ENCODE measurements at places on chromosomes 1 and 21. TPM values are rescaled to one million over a fixed set of nuclear protein-coding genes. Genes with fewer than 3 reads are reported as not detected.

The SV2A gene
- total RNA-seq = 1.5 TPM

The KISS1 gene
- 0.91 TPM for total RNA-seq

The TTC39A gene
- 148 TPM for total RNA-seq

The SEMA6C gene
- 1.6 TPM for total RNA-seq

The CD160 gene
- total RNA-seq = 0.61 TPM

The FAM151A gene
- total RNA-seq = 2.8 TPM

The SPOCD1 gene
- total RNA-seq = 0.45 TPM

DNA sequence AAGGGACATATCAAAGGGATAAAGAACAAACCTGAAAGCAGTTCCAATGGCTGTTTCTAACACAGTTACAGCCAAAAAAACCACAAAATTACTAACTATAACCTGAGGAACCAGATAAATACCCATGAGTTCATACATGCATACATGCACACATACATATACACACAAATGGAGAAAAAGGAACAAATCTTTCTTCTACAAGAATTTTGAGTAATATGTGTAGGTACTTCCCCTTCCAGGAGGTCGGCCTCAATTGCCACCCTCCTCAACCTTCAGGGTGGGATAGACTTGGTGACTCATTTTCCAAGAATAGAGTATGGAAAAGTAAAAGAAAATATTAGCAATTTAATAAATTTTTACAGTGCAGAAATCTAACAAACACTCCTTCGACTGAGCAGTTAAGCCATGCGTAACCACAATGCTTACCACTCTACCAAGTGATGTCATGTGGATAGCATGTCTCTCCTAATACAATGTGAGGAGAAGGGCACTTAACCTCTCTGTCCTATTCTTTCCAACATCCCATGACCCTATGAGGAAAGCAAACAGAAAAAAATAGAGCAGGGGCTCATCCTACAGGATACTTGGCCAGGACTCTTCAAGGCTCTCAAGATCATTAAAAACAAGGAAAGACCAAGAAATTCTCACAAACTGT is 243.0 kb upstream of the RUNX1 start:
- no peaks in the 10 kb centered on the region for H3K4me1 ChIP-seq
- H3K36me3 ChIP-seq = no peaks in the 10 kb centered on the region
- DNase-seq = no peak
- H3K27me3 ChIP-seq = no peaks in the 10 kb centered on the region

GRCh38 chr1:2432441-2432844 is 20.1 kb upstream of the PEX10 start:
- no peaks in the 10 kb centered on the region for H3K4me1 ChIP-seq
- no peak for DNase-seq
- no peak overlapping the region for H3K4me3 ChIP-seq
- no peaks in the 10 kb centered on the region for H3K36me3 ChIP-seq
- H3K27me3 ChIP-seq = no peaks in the 10 kb centered on the region

DNA sequence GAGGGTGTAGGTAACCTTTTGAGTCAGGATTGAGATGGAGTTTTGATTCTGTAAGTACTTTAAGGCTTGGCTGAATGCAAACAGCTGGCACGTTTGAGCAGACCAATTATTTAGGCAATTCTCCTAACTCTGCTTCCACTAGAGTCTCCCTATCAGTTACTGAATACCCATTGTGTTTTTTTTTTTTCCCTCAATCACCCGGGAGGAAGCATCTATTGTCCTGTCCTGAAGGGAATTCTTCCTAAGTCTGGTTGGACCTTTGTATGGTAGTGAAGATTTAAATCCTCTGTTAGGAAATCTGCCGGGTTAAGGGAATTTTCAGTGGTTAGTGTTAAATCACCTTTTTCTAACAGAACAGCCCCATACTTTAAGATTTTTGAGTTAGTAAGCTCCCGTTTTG is 571.2 kb upstream of the USP24 start:
- H3K36me3 ChIP-seq = no peaks in the 10 kb centered on the region
- no peak overlapping the region for H3K27ac ChIP-seq
- DNase-seq = no peak
- H3K4me3 ChIP-seq = no peak overlapping the region
- no peaks in the 10 kb centered on the region for H3K27me3 ChIP-seq

GRCh38 chr1:234199476-234200127 is 173.7 kb upstream of the COA6 start:
- H3K4me3 ChIP-seq = no peak overlapping the region
- H3K27me3 ChIP-seq = no peaks in the 10 kb centered on the region
- DNase-seq = no peak
- no peaks in the 10 kb centered on the region for H3K36me3 ChIP-seq
- H3K4me1 ChIP-seq = no peaks in the 10 kb centered on the region

GRCh38 chr21:27647921-27648320 is 681.0 kb upstream of the ADAMTS5 start:
- no peak overlapping the region for H3K27ac ChIP-seq
- no peaks in the 10 kb centered on the region for H3K4me1 ChIP-seq
- DNase-seq = no peak
- H3K36me3 ChIP-seq = no peaks in the 10 kb centered on the region
- no peaks in the 10 kb centered on the region for H3K27me3 ChIP-seq
- H3K4me3 ChIP-seq = no peak overlapping the region

- no peak overlapping the region for H3K4me3 ChIP-seq
- no peaks in the 10 kb centered on the region for H3K4me1 ChIP-seq
- no peak for DNase-seq
- H3K36me3 ChIP-seq = no peaks in the 10 kb centered on the region
- no peak overlapping the region for H3K27ac ChIP-seq
- H3K27me3 ChIP-seq = no peaks in the 10 kb centered on the region
Measured at GRCh38 chr1:14522926-14523241, 75.6 kb upstream of the KAZN start.

DNA sequence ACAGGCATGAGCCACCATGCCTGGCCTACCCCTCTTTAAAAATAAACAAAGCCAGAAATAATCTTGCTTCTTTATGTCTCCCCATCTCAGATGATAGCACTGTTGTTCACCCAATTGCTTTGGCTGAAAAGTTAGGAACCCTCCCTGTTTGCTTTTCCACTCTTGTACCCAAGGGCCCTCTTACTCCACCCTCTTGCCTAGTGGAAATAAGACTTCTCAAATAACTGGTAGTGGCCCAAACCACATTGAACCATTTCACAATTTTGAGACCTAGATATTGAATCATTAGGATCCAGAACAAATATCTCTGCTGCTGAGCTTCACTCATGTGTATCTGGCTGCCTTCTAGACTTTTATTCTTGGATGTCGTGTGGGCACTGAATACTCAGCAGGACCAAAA is 37.7 kb downstream of the RNF220 start:
- no peaks in the 10 kb centered on the region for H3K27me3 ChIP-seq
- H3K27ac ChIP-seq = no peak overlapping the region
- H3K36me3 ChIP-seq = no peaks in the 10 kb centered on the region
- DNase-seq = no peak
- no peak overlapping the region for H3K4me3 ChIP-seq
- H3K4me1 ChIP-seq = no peaks in the 10 kb centered on the region

DNA sequence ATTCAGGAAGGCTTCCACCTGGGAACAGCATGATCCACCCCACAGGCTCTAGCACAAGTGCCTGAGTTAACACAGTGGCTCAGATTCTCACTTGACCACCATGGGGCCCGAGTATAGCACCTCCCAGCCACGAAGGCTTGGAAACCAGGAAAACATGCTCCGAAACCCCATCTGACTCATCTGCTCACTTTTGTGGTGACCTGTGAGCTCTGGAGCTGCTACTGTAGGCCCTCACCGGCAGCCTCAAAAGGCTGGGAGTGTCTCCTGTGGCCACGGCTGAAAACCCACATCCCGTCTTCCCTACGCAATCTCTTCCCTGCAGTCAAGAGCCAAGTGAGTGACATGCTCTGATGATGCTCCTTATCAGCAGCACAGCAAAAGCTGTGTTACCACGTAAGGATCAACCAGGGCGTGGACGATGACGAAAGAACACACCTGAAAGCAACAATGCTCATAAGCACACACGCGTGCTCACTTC is 81.4 kb downstream of the TGFBR3 start:
- H3K27me3 ChIP-seq = no peaks in the 10 kb centered on the region
- H3K36me3 ChIP-seq = no peaks in the 10 kb centered on the region
- DNase-seq = no peak
- peak overlapping the region; percentile 18 for H3K27ac ChIP-seq

DNA sequence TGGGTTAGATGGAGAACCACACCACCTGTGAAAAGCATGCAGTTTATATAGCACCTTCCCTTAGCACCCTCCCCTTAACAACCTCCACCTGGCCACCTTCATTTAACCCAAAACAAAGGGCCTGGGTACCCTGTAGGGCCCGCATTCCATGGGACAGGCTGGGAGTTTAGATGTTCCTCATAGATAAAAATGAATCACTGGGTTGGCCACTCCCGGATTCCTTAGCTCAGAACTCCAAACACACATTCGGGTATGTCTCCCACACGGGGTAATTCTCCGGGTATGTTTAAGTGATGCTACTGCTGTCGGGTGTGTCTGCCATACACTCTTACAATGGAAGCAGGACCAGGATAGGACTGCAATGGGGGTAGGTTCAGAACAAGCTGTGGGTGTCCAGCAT is 43.9 kb upstream of the FOXO6 start:
- H3K4me3 ChIP-seq = no peak overlapping the region
- no peaks in the 10 kb centered on the region for H3K27me3 ChIP-seq
- no peak overlapping the region for H3K27ac ChIP-seq
- no peaks in the 10 kb centered on the region for H3K4me1 ChIP-seq

GRCh38 chr1:3327389-3327702 is 127.1 kb upstream of the ARHGEF16 start:
- no peak overlapping the region for H3K4me3 ChIP-seq
- no peaks in the 10 kb centered on the region for H3K27me3 ChIP-seq
- H3K36me3 ChIP-seq = no peaks in the 10 kb centered on the region
- no peak for DNase-seq
- H3K27ac ChIP-seq = no peak overlapping the region
- H3K4me1 ChIP-seq = peaks cover 8% of the 10 kb centered on the region

DNA sequence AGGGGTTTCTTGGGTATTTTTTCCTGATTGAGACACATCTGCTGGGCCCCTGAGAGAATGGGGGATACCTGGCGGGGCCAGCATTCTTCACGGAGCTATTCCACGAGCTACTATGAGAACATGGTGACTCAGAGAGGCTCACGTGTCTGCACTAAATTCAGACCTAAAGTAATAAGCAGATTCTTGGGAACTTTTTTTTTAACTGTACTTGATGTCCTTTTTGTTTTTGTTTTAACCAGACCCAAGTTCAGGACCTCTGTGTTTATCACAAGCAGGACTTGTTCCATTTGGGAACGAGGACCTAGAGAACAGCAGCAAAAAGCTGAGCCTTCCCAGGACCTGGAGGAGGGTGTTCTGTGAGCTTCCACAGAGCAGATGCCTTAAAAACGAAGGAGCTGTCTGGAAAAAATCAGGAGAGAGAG is 44.0 kb downstream of the EVA1C start:
- H3K4me1 ChIP-seq = peaks cover 6% of the 10 kb centered on the region
- DNase-seq = no peak
- no peak overlapping the region for H3K4me3 ChIP-seq
- no peak overlapping the region for H3K27ac ChIP-seq
- no peaks in the 10 kb centered on the region for H3K27me3 ChIP-seq

GRCh38 chr1:88394958-88395357 is 289.1 kb upstream of the PKN2 start:
- H3K27ac ChIP-seq = no peak overlapping the region
- H3K4me1 ChIP-seq = no peaks in the 10 kb centered on the region
- H3K36me3 ChIP-seq = no peaks in the 10 kb centered on the region
- no peak overlapping the region for H3K4me3 ChIP-seq

DNA sequence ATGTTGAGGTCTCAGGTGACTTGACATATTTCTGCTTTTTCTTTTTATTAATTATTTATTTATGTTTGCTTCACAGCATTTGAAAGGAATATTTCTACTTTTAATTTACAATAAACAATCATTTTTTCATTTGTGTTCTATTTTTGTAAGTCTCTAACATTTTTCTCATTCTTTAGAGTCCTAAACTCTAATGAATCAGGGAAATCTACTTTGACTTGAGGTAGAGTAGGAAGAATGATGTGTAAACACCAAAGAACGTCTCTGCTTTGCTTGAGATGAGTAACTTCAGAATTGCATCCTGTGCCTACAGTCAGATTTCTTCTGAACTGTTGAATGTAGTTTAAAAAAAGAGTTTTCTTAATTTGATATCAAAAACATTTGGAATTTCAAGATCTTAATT is 65.2 kb downstream of the CNST start:
- H3K27ac ChIP-seq = no peak overlapping the region
- no peaks in the 10 kb centered on the region for H3K4me1 ChIP-seq
- H3K27me3 ChIP-seq = no peaks in the 10 kb centered on the region
- H3K36me3 ChIP-seq = no peaks in the 10 kb centered on the region
- no peak for DNase-seq

DNA sequence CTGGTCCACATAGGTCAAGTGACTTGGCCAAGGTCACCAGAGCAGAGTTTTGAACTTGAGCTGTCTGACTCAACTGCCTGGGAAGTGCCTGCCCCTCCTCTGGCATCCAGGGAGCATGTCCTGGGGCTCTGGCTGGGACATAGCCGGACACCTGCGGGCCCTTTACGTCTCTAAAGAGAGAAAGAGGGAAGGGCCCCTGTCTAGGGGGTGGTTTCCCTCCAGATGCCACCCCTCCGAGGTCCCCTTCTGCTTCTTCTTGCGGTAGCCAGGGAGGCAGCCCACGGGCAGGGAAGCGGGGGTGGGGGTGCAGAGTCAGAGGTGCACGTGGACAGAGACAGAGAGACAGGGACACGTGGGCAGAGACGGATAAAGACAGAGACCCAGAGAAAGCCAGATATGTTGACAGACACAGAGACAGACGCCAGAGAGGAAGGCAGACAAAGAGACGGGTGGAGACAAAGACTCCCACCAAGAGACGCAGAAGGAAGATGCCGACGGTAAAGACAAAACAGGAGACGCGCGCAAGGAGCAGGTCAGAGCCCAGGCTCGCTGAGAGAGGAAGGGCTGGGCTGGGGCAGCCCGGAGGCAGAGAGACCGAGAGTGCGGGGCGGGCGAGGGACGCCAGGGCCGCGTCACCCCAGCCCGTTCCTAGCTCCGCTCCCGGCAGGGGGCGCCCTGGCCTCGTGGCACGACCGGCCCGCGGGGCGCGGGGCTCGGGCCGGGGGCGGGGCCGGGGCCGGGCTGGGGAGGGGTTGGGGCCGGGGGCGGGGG is 458 bp upstream of the ALPL start:
- H3K27ac ChIP-seq = no peak overlapping the region
- H3K36me3 ChIP-seq = no peaks in the 10 kb centered on the region
- H3K4me1 ChIP-seq = peaks cover 3% of the 10 kb centered on the region
- DNase-seq = peak; percentile 63
- H3K27me3 ChIP-seq = peaks cover 6% of the 10 kb centered on the region
- no peak overlapping the region for H3K4me3 ChIP-seq

- no peaks in the 10 kb centered on the region for H3K4me1 ChIP-seq
- no peak for DNase-seq
- no peaks in the 10 kb centered on the region for H3K27me3 ChIP-seq
- H3K36me3 ChIP-seq = no peaks in the 10 kb centered on the region
Measured at GRCh38 chr1:79262745-79263258, 256.3 kb upstream of the ADGRL4 start.

GRCh38 chr1:10292188-10292587 is 81.8 kb downstream of the KIF1B start:
- H3K27me3 ChIP-seq = no peaks in the 10 kb centered on the region
- H3K4me3 ChIP-seq = no peak overlapping the region
- no peaks in the 10 kb centered on the region for H3K4me1 ChIP-seq
- H3K27ac ChIP-seq = no peak overlapping the region
- H3K36me3 ChIP-seq = peaks cover 5% of the 10 kb centered on the region
